ENCODE measurements at places on chromosomes 1 and 21.

GRCh38 chr21:36717976-36718375, 19.1 kb downstream of the SIM2 start:
- no peak for DNase-seq

- no peak for DNase-seq
These were observed 6.1 kb downstream of the IER5 start for GRCh38 chr1:181094416-181095212.

GRCh38 chr1:91891454-91891853, 5.5 kb upstream of the TGFBR3 start:
- DNase-seq = no peak

DNA sequence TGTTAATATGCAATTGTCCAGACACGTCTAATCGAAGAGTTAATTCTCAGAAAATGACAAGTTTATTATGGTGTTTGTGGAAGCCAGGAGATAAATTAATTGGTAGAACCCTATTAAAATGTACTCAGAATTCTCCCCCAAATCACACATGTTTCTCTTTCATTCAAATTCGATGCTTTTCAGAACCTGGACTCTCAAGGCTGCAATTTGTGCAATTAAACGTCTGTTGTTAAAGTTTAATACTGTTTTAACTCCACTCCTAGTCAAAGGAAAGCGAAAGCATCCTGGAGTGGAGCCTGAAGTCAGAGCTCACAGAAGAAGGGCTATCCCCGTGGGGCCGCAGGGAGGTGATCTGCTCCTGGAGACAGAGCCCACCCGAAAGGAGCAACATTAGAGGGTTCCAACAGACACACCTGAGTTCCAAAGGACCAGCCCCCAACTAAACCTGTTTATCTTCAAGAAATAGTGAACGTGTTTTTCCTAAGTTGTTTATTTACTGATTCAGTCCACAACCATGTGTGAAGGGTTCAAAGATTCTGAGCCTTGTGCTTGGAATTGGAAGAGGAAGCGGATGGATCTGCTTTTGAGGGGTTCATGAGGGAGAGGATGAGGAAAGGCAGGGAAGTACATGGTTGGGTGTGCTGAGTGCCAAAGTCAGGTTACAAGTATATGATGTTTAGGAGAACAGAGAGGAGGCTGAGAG, 68.0 kb upstream of the AKT3 start:
- DNase-seq = no peak

- DNase-seq = no peak
These were observed 44.4 kb downstream of the HHAT start for GRCh38 chr1:210372931-210373627.

DNA sequence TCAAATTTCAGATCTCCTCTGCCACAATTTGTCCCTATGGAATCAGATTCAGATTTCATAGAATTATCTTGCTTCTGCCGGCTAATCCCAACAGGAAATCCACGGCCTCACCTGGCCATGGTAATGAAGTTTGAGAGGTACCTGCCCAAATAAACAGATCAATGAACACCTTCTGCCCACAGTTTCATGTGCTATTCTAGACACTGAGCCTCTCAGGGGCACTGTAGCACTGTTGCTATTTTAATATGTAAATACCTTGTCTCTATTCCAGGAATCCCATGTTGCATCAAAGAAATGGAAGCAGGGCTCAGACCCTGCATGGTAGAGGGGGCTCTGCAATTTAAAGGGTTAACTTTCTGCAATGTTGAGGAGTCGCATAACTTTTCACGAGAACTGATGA, 593.1 kb downstream of the PTBP2 start:
- no peak for DNase-seq

DNA sequence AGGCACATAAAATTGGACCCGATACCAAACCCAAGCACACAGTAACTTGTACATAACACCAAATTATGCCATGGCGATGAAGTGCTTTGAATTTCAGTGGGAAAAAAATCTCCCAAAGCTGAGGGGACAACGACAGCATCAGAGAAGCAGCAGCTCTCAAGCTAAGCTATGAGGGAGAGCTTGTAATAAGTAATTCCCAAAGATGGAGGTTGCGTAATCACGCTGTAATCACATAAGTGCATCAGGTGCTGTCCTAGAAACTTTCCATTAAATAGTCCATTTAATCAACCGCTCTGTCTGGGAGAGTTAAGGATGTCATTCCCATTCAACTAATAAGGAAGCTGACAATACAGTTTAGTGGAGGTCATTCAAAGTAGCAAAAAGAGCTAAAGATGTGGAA, 37.6 kb upstream of the KRTAP19-8 start:
- DNase-seq = no peak

- DNase-seq = no peak
These were observed 38.2 kb downstream of the ETS2 start for GRCh38 chr21:38843806-38844503.

DNA sequence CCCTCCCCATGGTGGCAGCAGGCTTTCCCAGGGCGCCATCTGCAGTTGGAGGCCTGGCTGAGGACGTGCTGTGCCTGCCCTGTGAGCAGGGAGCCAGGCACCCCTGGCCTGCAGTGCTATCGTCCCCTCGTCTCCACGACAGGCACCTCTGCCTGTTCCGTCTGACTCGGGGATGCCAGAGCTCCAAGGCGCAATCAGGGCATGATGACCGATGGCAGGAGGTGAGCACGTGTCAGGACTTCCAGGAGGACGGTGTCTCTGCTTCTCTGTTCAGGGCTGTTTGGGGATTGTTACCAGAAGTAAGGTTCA, 125.2 kb downstream of the PCBP3 start:
- DNase-seq = no peak

DNA sequence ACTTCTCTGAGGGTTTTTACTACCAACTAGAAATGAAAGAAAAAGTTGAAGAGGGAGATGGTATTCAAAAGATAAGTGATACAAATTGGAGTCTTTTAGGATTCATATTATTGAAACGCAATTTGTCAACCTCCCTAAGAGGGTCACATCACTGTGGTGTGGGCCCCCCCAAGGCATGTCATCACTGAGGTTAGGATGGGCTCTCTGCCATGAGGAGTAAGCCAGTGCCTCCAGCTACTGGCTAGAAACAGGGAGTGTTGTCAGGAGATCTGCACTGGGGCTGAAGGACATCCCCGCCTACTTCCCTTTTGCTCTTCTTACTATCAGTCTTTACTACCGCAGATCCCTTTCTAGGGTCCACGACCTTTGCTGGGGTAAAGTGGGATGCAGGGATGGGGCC, 25.9 kb downstream of the ITSN1 start:
- DNase-seq = no peak

GRCh38 chr1:240109920-240110636, 18.4 kb downstream of the FMN2 start:
- DNase-seq = peak; percentile 39

DNA sequence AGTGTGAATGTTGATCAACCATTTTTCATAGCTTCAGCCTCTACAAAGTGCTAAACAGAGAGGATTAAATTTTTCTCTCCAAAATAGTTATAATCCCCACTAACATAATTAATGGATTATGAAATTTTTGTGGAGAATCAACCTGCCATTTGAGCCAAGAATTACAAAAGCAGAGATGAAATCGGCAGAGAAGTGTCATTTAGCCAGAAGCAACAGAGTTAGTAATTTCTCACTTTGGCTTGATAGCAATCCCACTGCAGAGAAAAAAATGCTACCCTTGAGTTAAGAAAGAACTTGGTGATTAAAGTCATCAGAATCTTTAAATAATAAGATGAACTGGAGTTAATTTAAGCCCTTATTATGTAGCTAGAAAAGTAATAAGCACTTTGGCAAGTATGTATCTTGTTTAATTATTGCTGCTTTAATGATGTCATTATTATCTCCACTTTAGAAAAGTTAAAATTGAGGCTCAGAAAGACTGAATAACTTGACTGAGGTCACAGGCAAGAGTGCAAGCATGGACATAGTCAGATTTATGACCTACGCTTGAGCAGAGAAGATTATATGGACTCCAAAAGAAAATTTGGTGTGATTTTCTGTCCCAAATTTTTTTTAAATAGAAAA, 37.3 kb downstream of the RGS4 start:
- DNase-seq = no peak

DNA sequence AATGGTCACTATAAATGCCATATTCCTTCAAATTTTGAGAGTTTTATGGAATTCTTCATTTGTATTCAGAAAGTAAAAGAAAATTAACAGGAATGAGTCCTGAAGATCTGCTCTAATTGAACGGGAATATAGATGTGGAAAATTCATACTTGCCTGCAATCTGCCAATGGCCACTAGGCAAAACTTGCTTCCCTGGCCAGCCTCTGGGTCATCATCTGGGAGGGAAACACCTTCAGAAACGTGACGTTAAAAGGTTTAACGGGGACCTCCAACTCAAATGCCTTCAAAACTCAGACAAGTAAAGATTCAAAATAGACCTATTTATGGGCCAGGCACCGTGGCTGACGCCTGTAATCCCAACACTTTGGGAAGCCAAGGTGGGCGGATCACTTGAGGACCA, 21.7 kb upstream of the CTSK start:
- DNase-seq = no peak

DNA sequence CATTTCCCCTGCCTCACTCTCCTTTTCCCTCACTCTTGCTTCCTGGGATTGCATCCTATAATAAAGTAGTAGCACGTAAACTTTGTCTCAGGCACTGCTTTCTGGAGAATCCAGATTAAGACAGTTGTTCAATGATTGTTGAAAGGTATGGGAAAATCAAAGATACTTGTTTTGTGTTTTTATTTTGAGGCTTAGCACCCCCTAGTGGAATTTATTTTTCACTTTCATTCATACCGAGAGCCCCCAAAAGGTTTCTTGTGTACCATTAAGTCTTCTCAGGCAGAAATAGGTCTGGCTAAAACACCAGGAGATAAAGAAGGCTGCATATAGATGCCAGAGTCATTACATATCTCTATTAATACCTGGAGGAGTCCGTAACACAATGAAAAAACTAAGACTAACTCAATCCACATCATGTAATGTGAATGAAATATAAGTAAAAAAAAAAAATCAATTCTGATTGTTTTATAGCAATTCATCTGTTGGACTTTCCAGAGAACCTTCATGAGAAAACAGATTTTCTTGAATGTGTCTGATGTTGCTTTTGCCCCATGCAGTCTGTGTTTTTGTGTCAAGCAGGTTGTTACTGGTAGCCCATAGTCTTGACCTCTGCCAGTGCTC, 103.5 kb downstream of the RPE65 start:
- no peak for DNase-seq

- DNase-seq = no peak
These were observed 2.7 kb downstream of the DOCK7 start for GRCh38 chr1:62685431-62685859.

GRCh38 chr1:162157469-162157868, 88.0 kb downstream of the NOS1AP start:
- DNase-seq = no peak

DNA sequence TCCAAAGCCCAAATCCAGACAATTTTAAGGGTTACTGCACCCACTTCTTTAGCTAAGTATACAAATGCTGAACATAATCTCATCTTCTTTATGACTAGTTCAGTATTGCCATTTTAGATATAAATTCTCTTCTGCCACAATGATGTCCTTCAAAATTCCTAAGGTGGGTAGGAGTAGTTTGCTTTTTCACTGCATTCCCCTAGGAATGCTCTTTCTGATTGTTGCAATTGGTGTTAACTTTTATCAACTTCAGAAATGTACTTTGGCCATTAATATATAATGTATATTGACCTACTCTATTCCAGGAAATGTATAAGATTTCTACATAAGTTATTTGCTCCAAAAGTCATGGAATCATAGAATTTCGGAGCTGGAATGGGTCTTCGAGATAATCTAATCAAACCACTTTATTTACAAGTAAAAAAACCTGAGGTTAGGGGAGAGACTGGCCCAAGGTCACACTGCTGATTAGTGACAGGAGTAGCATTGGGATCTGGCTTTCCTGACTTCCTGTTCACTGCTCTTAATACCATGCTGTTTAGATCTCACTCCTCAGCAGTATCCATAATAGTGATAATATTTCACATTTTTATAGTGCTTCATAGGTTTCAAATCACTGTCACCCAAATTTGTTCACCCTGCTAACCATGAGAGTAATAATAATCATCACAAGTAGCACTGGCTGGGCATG, 46.4 kb upstream of the RASAL2 start:
- no peak for DNase-seq

GRCh38 chr21:46608672-46609111, 3.8 kb upstream of the S100B start:
- no peak for DNase-seq

DNA sequence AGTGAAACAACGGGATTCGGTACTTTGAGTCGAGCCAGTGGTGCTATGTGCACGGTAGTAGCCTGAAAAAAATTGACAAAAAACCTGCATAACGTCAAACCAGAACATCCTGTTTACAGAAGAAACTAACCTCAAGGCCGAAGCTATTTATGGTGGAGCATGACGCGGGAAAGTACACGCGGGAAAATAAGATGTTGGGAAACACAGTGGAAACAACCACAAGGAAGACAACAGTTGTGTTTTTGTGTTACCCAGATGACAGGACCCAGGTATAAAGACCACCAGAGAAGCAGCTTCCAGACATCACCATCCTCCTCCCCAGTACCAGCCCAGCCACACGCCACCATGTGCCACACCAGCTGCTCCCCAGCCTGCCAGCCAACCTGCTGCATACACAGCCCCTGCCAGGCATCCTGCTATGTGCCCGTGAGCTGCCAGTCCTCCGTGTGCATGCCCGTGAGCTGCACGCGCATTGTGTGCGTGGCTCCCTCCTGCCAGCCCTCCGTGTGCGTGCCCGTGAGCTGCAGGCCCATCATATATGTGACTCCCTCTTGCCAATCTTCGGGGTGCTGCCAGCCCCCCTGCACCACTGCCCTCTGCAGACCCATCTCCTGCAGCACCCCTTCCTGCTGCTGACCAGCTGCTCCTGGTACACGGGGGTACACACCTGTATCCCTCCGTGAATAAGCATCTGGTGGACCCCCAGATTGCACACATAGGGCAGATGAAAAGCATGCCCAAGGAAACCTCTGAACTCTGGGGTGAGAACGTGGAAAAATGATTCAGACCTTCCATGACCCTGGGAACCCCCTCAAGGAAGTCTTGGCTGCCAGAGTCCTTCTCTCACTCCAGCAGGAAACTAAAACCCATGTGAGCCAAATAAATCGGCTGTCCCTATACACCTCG, at the start of gene KRTAP12-3:
TSS of gene KRTAP12-3 (plus strand) at position 298 of the 906 bp plus-strand sequence. CDS start at position 346, 48 bp downstream.
- no peak for DNase-seq

GRCh38 chr1:185154912-185155513, 1.7 kb downstream of the TRMT1L start:
- no peak for DNase-seq

GRCh38 chr1:171506525-171507304, 21.4 kb downstream of the PRRC2C start:
- DNase-seq = no peak

- DNase-seq = no peak
These were observed 69.1 kb downstream of the RUSC1 start for GRCh38 chr1:155389826-155390225.
